Immature natural killer cell (primary cell): ENCODE measurements at places on chromosomes 2 and 18. TPM values are rescaled to one million over a fixed set of nuclear protein-coding genes. Genes with fewer than 3 reads are reported as not detected.

GRCh38 chr2:10750610-10751009 is 29.2 kb downstream of the ATP6V1C2 start:
- H3K4me3 ChIP-seq = no peak overlapping the region
- H3K27ac ChIP-seq = no peak overlapping the region
- H3K36me3 ChIP-seq = no peaks in the 10 kb centered on the region
- peaks cover 2% of the 10 kb centered on the region for H3K4me1 ChIP-seq
- DNase-seq = no peak
- H3K27me3 ChIP-seq = peaks cover 3% of the 10 kb centered on the region

GRCh38 chr2:61471905-61472805 is 1.3 kb upstream of the USP34 start:
- DNase-seq = no peak
- no peaks in the 10 kb centered on the region for H3K36me3 ChIP-seq
- peaks cover 32% of the 10 kb centered on the region for H3K4me1 ChIP-seq
- peak overlapping the region; percentile 99 for H3K27ac ChIP-seq
- H3K27me3 ChIP-seq = peaks cover 15% of the 10 kb centered on the region

DNA sequence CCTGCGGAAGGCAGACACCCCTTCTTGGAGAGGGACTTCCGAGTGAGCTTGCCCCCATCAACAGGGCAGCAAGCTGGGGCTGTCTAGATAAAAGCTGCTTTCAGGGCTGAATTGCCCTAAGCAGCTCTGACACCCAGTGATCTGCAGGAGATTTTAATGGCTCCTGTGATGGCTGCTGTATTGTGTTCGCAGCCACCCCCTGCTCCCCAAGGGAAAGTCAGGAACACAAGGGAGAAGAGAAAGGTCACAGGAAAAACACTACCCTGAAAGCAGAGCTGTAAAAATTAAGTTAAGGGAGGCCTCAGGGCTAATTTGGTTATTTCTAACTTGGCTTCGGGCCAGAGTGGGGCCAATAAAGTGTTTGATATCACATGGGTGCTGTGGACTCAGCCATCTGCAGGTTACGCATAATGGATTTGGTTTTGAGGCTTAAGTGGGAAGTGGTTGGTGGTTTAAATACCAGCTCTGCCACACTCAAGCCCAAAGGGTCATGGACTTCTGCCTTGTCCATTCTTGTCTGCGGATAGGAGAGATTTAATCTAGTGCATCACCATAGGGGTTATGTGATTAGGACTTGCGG is 147.6 kb downstream of the CLIP4 start:
- H3K4me3 ChIP-seq = no peak overlapping the region
- no peak for DNase-seq
- peaks cover 14% of the 10 kb centered on the region for H3K27me3 ChIP-seq

GRCh38 chr2:124258140-124258880 is 233.2 kb downstream of the CNTNAP5 start:
- no peak overlapping the region for H3K27ac ChIP-seq
- H3K4me1 ChIP-seq = no peaks in the 10 kb centered on the region
- no peaks in the 10 kb centered on the region for H3K27me3 ChIP-seq
- no peak overlapping the region for H3K4me3 ChIP-seq
- no peaks in the 10 kb centered on the region for H3K36me3 ChIP-seq

- no peak overlapping the region for H3K27ac ChIP-seq
- H3K27me3 ChIP-seq = no peaks in the 10 kb centered on the region
- peaks cover 12% of the 10 kb centered on the region for H3K4me1 ChIP-seq
- H3K36me3 ChIP-seq = peaks cover 11% of the 10 kb centered on the region
- H3K4me3 ChIP-seq = no peak overlapping the region
Observed at GRCh38 chr2:218645126-218645525, 14.3 kb downstream of the ZNF142 start.

DNA sequence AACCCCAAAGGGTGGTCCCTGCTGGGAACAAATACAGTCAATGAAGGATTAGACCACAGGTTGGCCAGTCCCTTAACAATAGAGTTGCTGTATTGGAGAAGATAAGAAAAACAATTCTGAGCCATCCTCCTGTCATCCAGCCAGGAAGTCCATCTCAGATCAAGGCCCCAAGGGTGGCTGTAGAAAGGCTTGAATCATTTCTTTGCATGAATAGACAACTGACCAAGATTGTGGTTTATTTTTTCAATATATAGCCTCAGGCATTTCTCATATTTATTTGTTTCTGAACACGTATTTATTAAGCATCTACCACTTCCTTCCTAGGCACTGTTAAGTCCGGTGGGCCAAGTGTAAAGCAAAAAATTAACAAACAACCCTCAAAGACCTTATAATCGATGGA is 274.4 kb upstream of the SLC14A2 start:
- DNase-seq = no peak
- peaks cover 7% of the 10 kb centered on the region for H3K27me3 ChIP-seq
- H3K4me1 ChIP-seq = no peaks in the 10 kb centered on the region
- H3K36me3 ChIP-seq = no peaks in the 10 kb centered on the region

- peaks cover 21% of the 10 kb centered on the region for H3K4me1 ChIP-seq
- peaks cover 5% of the 10 kb centered on the region for H3K27me3 ChIP-seq
- peak; percentile 6 for DNase-seq
- no peaks in the 10 kb centered on the region for H3K36me3 ChIP-seq
Observed at GRCh38 chr2:215680605-215681598, 245.0 kb upstream of the FN1 start.

GPR148 gene
- not detected for polyA plus RNA-seq

STARD7 gene
- 161 TPM for polyA plus RNA-seq

ASB3 gene
- 13.0 TPM for polyA plus RNA-seq
